Activated naive CD4-positive, alpha-beta T cell treated with anti-CD3 and anti-CD28 coated beads, Interleukin-2, amount 10 ng/mL, durations not matched to agents 5 hours and 36 hours (primary cell): ENCODE measurements at places on chromosomes 3 and 15. TPM values are rescaled to one million over a fixed set of nuclear protein-coding genes. Genes with fewer than 3 reads are reported as not detected.

The CFAP100 gene
- not detected for total RNA-seq

The P2RY13 gene
- total RNA-seq, result not detected

The IQCF5 gene
- total RNA-seq, result not detected

The SLC28A1 gene
- total RNA-seq, result not detected

The GP5 gene
- total RNA-seq, result 5.2 TPM

The WWTR1 gene
- total RNA-seq, result 0.10 TPM

The EBLN2 gene
- 6.8 TPM for total RNA-seq

The EFCC1 gene
- total RNA-seq, result 0.10 TPM

The GREM1 gene
- not detected for total RNA-seq

The GOLGA8G gene
- total RNA-seq, result not detected

The PIF1 gene
- 42.5 TPM for total RNA-seq

The HTD2 gene
- total RNA-seq, result 5.7 TPM

The PDZRN3 gene
- not detected for total RNA-seq

The TICRR gene
- total RNA-seq, result 17.3 TPM

The MYEF2 gene
- 26.0 TPM for total RNA-seq
